H9 (cell line): ENCODE measurements at places on chromosomes 3 and 15. TPM values are rescaled to one million over a fixed set of nuclear protein-coding genes. Genes with fewer than 3 reads are reported as not detected.

Gene RETNLB
- not detected in 2 replicates for total RNA-seq

Gene TPRG1
- total RNA-seq: 0.20 and 0.66 TPM in 2 replicates

Gene ITIH1
- total RNA-seq: not detected in 2 replicates

Gene HCLS1
- total RNA-seq: 1.1 and 1.2 TPM in 2 replicates

Gene SI
- not detected in 2 replicates for total RNA-seq

Gene TTLL13
- not detected in 2 replicates for total RNA-seq

Gene ASB7
- 12.8 and 13.9 TPM in 2 replicates for total RNA-seq

Gene MYO5A
- 21.8 and 22.0 TPM in 2 replicates for total RNA-seq

Gene CD200
- total RNA-seq: 51.6 and 56.0 TPM in 2 replicates

Gene TMIE
- 0.63 and 0.66 TPM in 2 replicates for total RNA-seq

Gene PTH1R
- total RNA-seq: 0.99 and 1.0 TPM in 2 replicates

Gene FAM107A
- total RNA-seq: 0.11 and 0.13 TPM in 2 replicates

Gene GOLGA8H
- total RNA-seq: 0.70 and 0.94 TPM in 2 replicates

Gene CKMT1A
- 35.5 and 38.4 TPM in 2 replicates for total RNA-seq

Gene GOLGA6L7
- total RNA-seq: not detected in 2 replicates

GRCh38 chr15:95459273-95459672 is 871.2 kb upstream of the NR2F2 start:
- no peak overlapping the region for H3K4me3 ChIP-seq
- no peaks in the 10 kb centered on the region for H3K27me3 ChIP-seq
- no peak overlapping the region for H3K27ac ChIP-seq
- H3K4me1 ChIP-seq: peaks cover 3% of the 10 kb centered on the region; the same call in 1 of the 2 replicates
- no peak for DNase-seq

- no peak for DNase-seq
- H3K27me3 ChIP-seq: no peaks in the 10 kb centered on the region
- H3K36me3 ChIP-seq: no peaks in the 10 kb centered on the region; the same call in 1 of the 3 replicates
- H3K4me3 ChIP-seq: no peak overlapping the region
- no peak overlapping the region for H3K27ac ChIP-seq
Observed at GRCh38 chr3:195057716-195058115, 213.2 kb downstream of the XXYLT1 start.

DNA sequence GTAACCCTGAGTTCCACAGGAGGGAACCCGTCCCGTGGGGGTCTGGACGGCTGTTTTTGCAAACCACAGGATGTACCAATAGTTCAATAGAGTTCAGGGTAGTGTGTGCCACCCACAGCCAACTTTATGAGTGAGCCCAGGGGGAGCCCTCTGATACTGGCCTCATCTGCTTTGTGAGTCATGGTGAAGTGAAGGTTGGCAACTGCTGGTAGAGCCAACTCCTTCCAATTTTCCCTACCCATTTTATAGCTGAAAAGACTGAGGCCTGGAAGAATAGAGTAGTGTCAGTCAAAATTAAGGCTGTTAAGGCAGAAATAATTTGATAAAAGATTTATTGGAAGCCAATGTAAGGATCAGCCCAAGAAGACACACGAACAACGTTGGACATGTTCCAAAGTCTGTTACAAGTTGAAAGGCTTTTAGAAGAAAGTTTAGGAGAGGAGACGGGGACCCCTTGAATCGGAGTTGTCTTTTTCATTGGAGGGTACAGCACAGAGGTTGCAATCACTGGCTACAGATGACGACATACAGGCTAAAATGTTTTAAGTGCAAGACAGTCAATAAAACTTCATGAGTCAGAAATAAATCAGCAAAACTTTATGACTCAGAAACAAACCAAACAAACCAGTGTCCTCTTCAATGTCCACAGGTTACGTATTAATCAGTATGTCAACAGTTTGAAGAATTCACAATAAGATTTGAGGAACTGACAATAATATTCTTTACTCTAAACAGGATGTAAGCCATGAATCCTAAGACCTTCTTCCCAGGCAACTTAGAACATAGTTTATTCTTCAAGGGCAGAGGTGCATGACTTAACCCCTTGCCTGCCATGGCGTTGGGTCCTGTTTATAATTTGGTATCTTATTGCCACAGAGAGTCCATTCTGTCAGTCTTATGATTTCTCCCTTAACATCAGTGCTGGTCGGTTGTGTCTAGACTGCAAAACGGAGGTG is 62.9 kb upstream of the NR2E3 start:
- H3K36me3 ChIP-seq: no peaks in the 10 kb centered on the region
- no peaks in the 10 kb centered on the region for H3K4me1 ChIP-seq
- DNase-seq: no peak

GRCh38 chr3:45826908-45827307 is 15.0 kb downstream of the LZTFL1 start:
- H3K27me3 ChIP-seq: no peaks in the 10 kb centered on the region
- H3K4me3 ChIP-seq: no peak overlapping the region
- no peak for DNase-seq
- no peaks in the 10 kb centered on the region for H3K4me1 ChIP-seq
- no peak overlapping the region for H3K27ac ChIP-seq

DNA sequence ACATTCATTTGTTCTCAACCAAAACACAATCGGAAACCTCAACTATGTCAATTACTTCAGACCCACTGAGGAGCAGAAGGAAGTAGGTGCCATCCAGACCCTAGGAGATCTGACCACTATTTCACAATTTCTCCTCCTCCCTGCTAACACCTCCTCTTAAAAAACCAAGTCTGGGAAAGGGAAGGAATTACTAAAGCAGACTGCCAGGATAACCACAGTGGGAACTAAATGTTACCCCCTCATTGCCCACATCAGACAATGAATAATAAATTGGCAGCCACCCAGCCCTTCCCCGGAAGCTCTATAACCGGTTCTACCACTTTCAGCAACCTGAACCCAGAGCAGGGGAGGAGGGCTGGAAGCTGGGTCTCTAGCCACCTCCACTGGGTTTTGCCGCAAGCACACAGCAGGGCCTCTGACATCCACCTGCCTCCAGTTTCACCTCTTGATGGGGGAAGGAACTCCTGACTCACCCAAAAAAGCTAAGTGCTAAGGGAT is 17.6 kb downstream of the C15orf62 start:
- peaks cover 7% of the 10 kb centered on the region for H3K36me3 ChIP-seq
- H3K4me3 ChIP-seq: peak overlapping the region; percentile 63
- H3K27me3 ChIP-seq: no peaks in the 10 kb centered on the region
- H3K4me1 ChIP-seq: peaks cover 9% of the 10 kb centered on the region; the same call in 1 of the 2 replicates
- DNase-seq: peak; percentile 89

- H3K36me3 ChIP-seq: no peaks in the 10 kb centered on the region
- H3K27me3 ChIP-seq: no peaks in the 10 kb centered on the region
- H3K27ac ChIP-seq: no peak overlapping the region
Observed at GRCh38 chr15:49467746-49468480, 44.9 kb downstream of the FGF7 start.

DNA sequence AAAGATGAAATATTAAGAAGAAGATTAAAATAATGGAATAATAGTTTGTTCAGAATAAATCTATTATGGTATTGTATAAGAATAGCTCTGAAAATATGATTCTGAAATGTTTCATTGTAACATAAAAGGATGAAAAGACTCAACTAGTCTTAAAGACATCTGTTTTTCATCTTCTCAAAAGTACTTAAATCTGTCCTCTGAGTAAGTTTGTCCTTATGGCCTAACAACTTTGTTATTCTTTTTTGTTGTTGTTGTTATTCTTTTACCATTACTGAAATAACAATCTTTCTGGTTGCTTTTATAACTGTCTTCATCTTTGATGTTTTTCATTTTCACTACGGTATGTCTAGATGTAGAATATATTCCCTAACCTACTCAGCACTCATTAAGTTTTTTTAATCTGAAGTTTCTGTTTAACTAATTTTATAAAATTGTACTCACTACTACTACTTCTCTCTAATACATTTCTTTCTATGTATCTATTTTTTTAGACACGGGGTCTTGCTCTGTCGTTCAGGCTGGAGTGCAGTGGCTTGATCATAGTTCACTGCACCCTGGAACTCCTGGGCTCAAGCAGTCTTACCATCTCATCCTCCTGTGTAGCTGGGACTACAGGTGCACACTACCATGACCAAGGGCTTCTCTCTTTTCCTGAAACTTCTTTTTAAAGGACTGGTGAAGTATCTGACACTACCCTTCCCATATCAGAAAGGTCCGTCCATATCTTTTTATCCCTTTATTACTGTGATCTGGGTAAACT is 240.7 kb downstream of the PCCB start:
- no peak overlapping the region for H3K27ac ChIP-seq
- no peaks in the 10 kb centered on the region for H3K27me3 ChIP-seq
- peaks cover 31% of the 10 kb centered on the region for H3K36me3 ChIP-seq
- no peaks in the 10 kb centered on the region for H3K4me1 ChIP-seq
- no peak overlapping the region for H3K4me3 ChIP-seq

- no peaks in the 10 kb centered on the region for H3K27me3 ChIP-seq
- no peak for DNase-seq
- H3K36me3 ChIP-seq: no peaks in the 10 kb centered on the region
- H3K4me1 ChIP-seq: no peaks in the 10 kb centered on the region
- H3K27ac ChIP-seq: no peak overlapping the region
Observed at GRCh38 chr3:148175214-148175613, 522.5 kb upstream of the AGTR1 start.

- H3K27me3 ChIP-seq: no peaks in the 10 kb centered on the region
- H3K4me1 ChIP-seq: no peaks in the 10 kb centered on the region
- DNase-seq: no peak
- H3K36me3 ChIP-seq: no peaks in the 10 kb centered on the region
- H3K4me3 ChIP-seq: no peak overlapping the region
- H3K27ac ChIP-seq: no peak overlapping the region
Observed at GRCh38 chr3:186705882-186706780, 11.0 kb upstream of the KNG1 start.

DNA sequence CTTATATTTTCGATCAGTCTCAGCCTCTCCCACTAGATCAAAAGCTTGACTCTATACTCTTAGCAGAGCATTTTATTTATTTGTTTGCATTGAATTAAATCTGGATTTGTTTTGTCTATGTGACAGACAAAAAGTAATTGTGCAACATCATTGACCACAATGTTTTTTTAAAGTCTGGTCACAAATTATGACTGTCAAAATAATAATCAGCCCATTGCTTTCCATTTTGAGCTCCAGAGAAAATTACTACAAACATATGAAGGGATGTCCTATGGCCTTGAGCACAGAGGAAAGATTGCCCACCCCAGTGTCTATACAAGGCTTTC is 82.3 kb downstream of the FSIP1 start:
- no peak for DNase-seq
- H3K27ac ChIP-seq: no peak overlapping the region
- H3K27me3 ChIP-seq: no peaks in the 10 kb centered on the region
- no peaks in the 10 kb centered on the region for H3K36me3 ChIP-seq

- no peaks in the 10 kb centered on the region for H3K27me3 ChIP-seq
- no peak for DNase-seq
- no peaks in the 10 kb centered on the region for H3K36me3 ChIP-seq
- H3K4me3 ChIP-seq: peak overlapping the region; percentile 87
Observed at GRCh38 chr3:172040981-172041963, 1.9 kb downstream of the FNDC3B start.

DNA sequence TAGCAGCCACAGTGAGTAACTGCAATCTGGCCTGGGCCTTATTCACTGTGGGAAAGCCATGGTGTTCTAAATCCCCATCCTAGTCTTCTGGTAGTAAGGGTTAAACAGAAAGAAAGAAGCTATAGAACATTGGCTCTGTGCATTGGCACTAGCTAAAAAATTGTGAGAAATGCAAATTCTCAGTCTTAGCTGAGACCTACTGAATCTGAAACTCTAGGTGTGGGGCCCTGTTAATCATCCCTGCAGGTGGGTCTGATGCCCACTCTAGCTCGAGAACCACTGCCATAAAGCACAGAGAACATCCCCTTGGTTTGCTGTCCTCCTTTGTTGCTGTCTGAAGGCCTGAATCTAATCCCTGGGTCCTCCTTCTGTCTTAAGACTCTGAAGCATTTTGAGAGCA is 59.3 kb downstream of the MEIS2 start:
- no peaks in the 10 kb centered on the region for H3K27me3 ChIP-seq
- DNase-seq: no peak
- no peaks in the 10 kb centered on the region for H3K36me3 ChIP-seq
- no peak overlapping the region for H3K4me3 ChIP-seq
- H3K27ac ChIP-seq: no peak overlapping the region

- no peak overlapping the region for H3K4me3 ChIP-seq
- DNase-seq: no peak
- no peak overlapping the region for H3K27ac ChIP-seq
Observed at GRCh38 chr3:136840252-136840651, 21.3 kb downstream of the SLC35G2 start.

GRCh38 chr3:112399064-112399463 is 66.1 kb downstream of the CD200 start:
- H3K36me3 ChIP-seq: peaks cover 9% of the 10 kb centered on the region
- peak overlapping the region; percentile 94 for H3K27ac ChIP-seq
- peaks cover 8% of the 10 kb centered on the region for H3K4me1 ChIP-seq
- no peaks in the 10 kb centered on the region for H3K27me3 ChIP-seq
- no peak for DNase-seq
- no peak overlapping the region for H3K4me3 ChIP-seq

- H3K27ac ChIP-seq: no peak overlapping the region
- no peak overlapping the region for H3K4me3 ChIP-seq
- no peak for DNase-seq
- no peaks in the 10 kb centered on the region; the same call in 1 of the 2 replicates for H3K4me1 ChIP-seq
- no peaks in the 10 kb centered on the region; the same call in 2 of the 3 replicates for H3K36me3 ChIP-seq
Observed at GRCh38 chr15:84590406-84590805, 10.4 kb upstream of the ZSCAN2 start.

DNA sequence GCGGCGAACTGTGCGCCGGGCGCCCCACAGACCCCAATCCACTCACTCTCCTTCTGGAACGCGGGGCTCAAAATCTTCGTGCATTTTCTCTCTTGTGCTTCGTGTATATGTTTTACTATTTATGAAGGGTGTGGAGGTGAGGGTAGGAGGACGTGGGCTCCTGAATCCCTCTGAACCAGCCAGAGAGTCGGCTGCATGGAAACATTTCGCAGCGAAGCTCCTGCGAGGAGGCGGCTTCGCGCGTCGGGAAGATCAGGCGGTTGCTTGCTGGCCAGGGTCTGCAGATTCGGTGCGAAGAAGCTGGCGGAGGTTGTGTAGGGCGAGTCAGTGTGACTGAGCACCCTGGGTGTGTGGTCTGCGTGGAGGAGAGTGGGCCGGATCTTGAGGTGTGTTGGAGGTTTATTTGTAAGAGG is 1.1 kb downstream of the CNTN4 start:
- no peak overlapping the region for H3K27ac ChIP-seq
- no peaks in the 10 kb centered on the region; the same call in 1 of the 3 replicates for H3K36me3 ChIP-seq
- peak overlapping the region; percentile 71 for H3K4me3 ChIP-seq
- H3K27me3 ChIP-seq: peaks cover 33% of the 10 kb centered on the region

GRCh38 chr3:157353652-157354051 is 83.0 kb upstream of the PTX3 start:
- H3K27ac ChIP-seq: no peak overlapping the region
- no peak overlapping the region for H3K4me3 ChIP-seq
- no peaks in the 10 kb centered on the region for H3K27me3 ChIP-seq
- 0 out of 2 replicates have a peak, but pooled peaks cover 3% of the 10 kb centered on the region for H3K4me1 ChIP-seq
- DNase-seq: no peak

- H3K27me3 ChIP-seq: no peaks in the 10 kb centered on the region
- H3K36me3 ChIP-seq: no peaks in the 10 kb centered on the region
- DNase-seq: peak; percentile 65
- H3K4me3 ChIP-seq: peak overlapping the region; percentile 53
- no peaks in the 10 kb centered on the region; the same call in 1 of the 2 replicates for H3K4me1 ChIP-seq
Observed at GRCh38 chr15:89469426-89470096, 26.8 kb downstream of the RHCG start.

- no peak overlapping the region for H3K27ac ChIP-seq
- H3K4me1 ChIP-seq: no peaks in the 10 kb centered on the region; the same call in 1 of the 2 replicates
- peak; percentile 56 for DNase-seq
- H3K27me3 ChIP-seq: no peaks in the 10 kb centered on the region
- H3K36me3 ChIP-seq: no peaks in the 10 kb centered on the region
- no peak overlapping the region for H3K4me3 ChIP-seq
Observed at GRCh38 chr3:25910997-25911396, 121.1 kb downstream of the OXSM start.
